Activated T-cell treated with anti-CD3 and anti-CD28 coated beads for 24 hours (primary cell): ENCODE measurements at places on chromosomes 12 and 14.

GRCh38 chr14:105901226-105901625, 374.8 kb downstream of the TMEM121 start:
- no peak for DNase-seq

DNA sequence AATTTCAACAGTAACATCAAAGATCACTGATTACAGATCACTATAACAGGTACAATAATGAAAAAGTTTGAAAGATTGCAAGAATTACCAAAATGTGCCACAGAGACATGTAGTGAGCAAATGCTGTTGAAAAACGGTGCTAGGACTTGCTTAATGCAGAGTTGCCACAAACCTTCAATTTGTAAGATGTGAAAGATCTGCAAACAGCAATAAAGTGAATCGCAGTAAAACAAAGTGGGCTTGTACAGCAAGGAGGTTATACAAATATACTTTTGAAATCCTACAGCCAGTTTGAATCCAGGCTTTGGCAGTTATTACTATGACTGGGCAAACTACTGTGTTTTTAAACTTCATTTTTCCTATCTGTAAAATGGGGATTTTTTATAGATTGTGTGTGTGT, 1.0 kb upstream of the PLEKHA5 start:
- no peak for DNase-seq

DNA sequence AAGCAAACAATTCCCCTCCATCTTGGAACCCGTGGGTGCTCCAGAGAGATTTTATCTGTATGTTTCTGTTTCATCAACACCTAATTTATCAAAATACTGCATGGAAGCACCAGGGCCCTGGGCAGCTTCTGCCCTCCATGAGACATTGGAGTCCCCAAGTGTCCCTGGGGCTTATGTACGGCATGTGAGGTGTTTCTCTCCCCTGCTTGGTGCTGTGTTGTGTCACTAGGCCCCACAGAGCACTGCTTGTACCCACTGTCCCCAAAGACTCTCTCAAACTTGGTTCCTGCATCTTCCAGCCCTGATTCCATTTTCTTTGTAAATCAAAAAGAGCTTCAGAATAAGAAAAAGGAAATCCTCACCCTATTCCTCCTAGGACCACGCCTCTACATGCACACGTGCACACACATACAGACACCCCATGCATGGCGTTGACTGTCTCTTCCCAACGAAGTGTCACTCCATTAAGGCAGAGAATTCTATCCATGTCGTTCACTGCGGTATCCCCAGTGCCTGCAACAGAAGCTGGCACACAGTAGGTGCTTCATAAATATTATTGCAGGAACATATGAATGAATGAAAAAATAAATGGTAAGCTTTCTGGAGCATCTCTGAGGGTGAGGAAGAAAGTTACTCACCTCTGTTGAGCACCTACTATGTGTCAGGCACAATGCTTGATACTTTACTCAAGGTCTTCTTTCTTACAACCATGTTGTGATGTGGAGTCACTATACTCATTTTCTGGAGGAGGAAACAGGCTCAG, 191.6 kb downstream of the DICER1 start:
- no peak for DNase-seq

- DNase-seq = no peak
Observed at GRCh38 chr12:53208877-53209463, 1.9 kb upstream of the ITGB7 start.

- DNase-seq = no peak
Observed at GRCh38 chr14:75190023-75190422, 13.6 kb upstream of the TMED10 start.

DNA sequence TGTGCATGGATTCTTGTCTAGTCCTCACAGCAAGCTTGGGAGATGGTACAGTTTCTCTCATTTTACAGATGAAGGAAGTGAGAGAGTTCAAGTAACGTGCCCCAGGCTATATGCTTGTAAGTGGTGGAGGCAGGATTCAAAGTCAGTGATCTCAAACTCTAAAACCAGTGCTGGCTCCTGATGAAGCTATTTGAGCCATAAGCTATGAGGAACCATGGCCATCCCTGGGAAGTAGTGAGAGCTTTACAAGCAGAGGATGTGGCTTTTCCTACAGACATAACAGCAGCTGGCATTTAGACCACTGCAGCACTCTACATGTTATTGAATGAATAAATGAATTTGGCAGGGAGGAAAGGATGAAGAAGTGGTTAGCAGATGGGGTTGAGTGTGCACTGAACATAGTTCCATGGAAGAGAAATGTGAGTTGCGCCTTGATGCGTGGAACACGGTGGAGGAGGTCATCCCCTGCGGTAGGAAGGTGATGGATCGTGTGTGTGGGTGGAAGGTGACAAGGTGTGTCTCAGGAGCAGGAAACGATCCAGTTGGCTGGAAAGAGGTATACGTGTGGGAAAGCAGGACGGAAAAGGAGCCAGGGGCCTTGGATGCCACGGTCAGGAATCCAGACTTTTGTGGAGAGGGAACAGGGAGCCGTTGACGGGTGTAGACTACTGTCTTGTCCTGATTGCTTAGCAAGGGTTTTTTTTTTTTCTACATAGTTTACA, 65.2 kb downstream of the RFX4 start:
- DNase-seq = no peak

DNA sequence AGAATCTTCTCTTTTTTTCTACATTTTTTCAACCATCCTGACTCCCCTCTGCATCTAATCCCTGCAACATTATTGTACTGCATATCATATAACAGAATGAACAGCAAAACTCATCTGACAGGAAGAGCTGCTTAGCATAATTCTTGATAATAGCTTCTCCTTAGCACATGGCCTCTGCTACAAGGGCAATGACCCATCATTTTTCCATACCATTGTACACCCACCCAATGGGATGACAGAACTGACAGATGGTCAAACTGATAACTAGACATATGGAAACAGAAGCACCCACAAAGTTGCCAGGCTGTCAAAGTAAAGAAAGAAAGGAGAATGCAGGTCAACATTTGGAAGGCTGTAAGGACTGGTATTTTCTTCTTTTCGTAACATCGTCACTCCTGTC, 390.4 kb upstream of the USP15 start:
- no peak for DNase-seq
